Activated naive CD8-positive, alpha-beta T cell treated with anti-CD3 and anti-CD28 coated beads for 36 hours (primary cell): ENCODE measurements at places on chromosomes 1 and 21.
A peak's percentile ranks its signal among the peaks of the same experiment; 100 is the strongest.

- DNase-seq: no peak
Observed at GRCh38 chr1:53183095-53183990, 13.3 kb upstream of the CPT2 start.

DNA sequence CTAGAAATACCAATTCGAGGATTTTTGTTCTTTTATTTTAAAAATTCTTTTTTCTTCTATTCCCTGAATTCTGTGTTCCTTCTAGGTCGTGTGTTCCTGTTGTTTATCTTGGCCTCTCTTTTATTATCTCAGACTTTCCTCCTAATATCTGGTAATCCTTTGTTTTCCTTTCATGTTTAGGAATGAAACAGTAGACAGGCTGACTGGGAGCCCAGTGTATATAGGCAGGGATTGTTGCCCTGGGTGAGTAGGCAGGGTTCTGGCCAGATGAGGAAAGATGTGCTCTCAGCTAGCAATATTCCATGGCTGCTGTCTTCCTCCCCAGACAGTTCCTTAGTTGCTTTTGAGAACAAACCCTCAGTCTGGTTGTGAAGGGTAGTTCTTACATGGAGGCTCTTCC is 161.8 kb upstream of the PDE4B start:
- DNase-seq: no peak

DNA sequence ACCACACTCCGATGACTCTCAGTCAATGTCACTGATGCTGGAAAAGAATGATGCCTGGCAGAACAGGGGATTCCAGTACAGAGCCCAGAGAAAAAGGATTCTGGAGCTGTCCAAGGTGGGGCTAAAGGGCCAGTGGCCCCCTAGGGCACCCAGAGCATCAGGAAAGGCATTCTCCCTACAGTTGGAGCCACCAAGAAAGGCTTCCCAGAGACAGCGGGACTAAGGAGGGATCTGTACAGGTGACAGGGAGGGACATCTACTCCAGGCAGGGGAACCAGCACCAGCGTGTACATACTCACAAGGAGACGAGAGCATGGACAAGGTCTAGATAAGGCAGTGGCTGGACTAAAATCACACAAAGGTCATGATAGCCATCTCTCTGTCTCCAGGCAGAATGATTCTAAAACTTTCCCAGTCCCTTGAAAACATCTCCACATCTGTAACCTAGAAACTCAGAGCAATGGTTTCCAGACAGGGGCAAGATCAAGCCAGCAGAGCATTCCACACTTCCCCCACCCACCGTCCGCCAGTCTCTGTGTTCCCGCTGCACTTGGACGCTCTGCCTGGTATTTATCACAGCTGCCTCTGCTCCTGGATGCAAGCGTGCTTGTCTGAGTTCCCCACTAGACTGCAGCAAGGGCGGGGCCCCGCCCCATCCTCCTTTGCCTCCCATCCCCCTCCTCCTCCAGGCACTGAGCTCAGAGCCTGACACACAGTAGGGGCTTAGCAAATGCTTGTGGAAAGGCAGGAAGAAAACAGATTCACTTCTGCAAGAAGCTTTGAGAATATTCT is 111.6 kb upstream of the ZC3H12A start:
- DNase-seq: no peak

DNA sequence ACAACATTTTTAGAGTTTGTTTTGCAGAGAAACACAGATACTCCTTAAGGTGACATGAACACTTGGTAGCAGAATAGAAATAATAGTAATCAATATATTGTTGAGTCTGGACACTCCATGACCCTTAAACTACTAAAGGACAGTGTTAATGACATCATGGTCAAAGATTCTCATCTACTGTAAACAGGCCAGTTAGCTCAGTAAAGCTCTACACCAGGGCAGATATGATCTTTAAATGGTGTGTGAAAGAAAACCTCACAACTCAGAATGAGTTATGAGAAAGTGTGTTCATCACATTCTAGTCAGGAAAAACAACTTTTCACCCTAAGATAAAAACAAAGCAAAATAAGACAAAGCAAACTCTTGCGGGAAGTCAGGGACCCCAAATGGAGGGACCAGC is 58.1 kb upstream of the ADAMTS5 start:
- no peak for DNase-seq

GRCh38 chr1:236072001-236072400 is 7.1 kb upstream of the NID1 start:
- DNase-seq: no peak

DNA sequence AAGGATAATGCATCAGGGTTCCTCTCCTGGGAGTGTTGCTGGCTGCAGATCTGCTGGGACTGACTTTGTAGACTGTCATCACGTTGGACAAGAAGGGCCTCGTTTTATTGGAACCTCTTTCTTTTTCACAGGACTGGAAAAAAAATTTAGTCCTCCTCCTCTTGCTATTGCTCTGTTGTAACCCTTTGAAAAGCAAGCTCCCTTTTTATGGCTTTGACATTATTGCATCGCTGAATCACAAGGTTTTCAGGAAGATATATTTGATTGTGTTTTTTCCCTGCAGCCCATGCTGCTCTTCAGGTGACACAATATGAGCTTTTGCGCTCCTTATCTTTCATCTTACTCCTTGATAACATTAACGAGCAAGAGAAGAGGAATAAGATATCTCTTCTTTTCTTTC is 290.9 kb downstream of the CAMTA1 start:
- no peak for DNase-seq

- DNase-seq: no peak
Observed at GRCh38 chr1:73998348-73998959, 199.5 kb downstream of the LRRIQ3 start.

DNA sequence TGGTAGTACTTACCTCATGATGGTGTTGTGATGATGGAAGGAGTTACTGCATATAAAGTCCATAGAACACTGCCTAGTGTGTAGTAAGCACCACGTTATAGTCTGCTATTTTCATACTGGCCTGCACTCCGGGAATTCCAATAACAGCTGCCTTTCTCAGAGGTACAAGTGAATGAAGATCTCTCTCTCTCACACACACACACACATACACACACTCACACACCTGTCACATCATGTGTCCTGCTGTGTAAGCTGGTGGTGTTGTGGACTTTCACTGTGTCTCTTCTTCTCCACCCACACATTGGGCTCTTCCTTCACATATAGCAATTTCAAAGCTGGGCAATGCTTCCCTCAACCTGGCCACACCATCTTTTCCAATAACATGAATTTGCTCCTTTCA is 33.4 kb upstream of the ST6GALNAC5 start:
- DNase-seq: no peak

DNA sequence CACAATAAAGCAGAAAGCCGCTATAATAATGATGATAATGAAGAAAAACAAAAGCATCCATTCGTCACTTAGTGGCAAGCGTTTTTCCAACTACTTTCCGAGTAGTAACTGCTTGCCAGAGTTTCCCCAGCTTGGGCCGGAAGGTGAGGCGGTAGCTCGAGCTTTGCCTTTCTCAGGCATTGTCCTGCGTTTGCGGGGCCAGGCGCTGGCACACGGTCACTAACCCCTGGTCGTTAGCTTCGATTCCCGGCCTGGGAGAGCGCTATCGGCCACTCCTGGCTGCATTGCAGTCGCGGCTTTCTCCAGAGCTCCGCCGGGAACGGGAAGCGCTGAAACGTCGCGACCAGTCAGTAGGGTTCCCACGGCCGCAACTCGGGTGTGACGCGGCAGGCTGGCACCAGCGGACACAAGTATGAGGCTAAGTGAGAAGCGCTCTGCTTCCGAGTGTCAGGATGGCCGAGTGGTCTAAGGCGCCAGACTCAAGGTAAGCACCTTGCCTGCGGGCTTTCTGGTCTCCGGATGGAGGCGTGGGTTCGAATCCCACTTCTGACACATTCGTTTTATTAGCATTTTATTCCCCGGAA is 14.6 kb upstream of the ZNF692 start:
- DNase-seq: peak; percentile 94
